ENCODE measurements at places on chromosomes 5 and 9. TPM values are rescaled to one million over a fixed set of nuclear protein-coding genes. Genes with fewer than 3 reads are reported as not detected.

DNA sequence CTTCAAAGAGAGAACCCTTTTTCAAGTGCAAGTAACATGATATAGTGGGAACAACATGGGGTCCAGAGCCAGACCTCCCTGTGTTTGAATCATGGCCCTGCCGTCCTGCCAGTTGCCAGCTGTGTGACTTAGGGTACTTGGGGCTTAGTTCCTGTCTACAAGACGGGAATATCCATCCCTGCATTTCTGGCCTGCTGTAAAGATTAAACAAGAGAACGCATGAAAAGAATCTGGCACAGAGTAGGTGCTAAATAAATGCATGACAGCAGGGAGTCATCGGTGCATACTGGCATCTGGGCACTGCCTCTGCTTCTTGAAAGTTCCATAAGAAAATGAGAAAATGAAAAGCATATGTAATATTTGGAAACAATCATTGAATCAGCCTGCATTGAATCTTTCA lies 77.8 kb upstream of the PRRC1 start:
- H3K36me3 ChIP-seq, result no peaks in the 10 kb centered on the region
- H3K27ac ChIP-seq, result no peak overlapping the region
- no peak overlapping the region for H3K4me3 ChIP-seq
- no peaks in the 10 kb centered on the region for H3K4me1 ChIP-seq
- DNase-seq, result no peak
- no peaks in the 10 kb centered on the region for H3K27me3 ChIP-seq

DPH7 gene
- total RNA-seq, result 35.7 TPM

- no peaks in the 10 kb centered on the region for H3K36me3 ChIP-seq
- no peak overlapping the region for H3K27ac ChIP-seq
- DNase-seq, result peak; percentile 20
- no peaks in the 10 kb centered on the region for H3K27me3 ChIP-seq
Observed at GRCh38 chr5:1745123-1745795, 54.4 kb downstream of the MRPL36 start.

DNA sequence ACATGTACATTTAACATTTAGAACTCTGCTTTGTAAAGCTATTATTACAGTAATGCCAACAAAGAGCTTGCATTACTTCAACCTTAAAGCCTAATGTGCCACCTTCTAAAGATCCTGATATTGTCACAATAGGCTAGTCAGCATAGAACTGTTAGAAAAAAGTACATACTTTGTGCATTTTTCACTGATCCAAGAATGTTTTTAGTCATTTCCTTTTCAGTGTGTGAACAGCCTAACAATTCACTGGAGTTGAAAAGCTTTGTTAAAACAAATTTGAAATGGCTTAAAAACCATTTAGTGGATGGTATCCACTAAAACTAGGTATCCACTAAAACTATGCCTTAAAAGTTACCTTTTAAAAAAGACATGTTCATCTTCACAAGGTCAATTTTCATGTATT lies 4.5 kb downstream of the RPS6 start:
- H3K27me3 ChIP-seq, result no peaks in the 10 kb centered on the region
- H3K27ac ChIP-seq, result no peak overlapping the region
- no peaks in the 10 kb centered on the region for H3K4me1 ChIP-seq
- DNase-seq, result no peak

DNA sequence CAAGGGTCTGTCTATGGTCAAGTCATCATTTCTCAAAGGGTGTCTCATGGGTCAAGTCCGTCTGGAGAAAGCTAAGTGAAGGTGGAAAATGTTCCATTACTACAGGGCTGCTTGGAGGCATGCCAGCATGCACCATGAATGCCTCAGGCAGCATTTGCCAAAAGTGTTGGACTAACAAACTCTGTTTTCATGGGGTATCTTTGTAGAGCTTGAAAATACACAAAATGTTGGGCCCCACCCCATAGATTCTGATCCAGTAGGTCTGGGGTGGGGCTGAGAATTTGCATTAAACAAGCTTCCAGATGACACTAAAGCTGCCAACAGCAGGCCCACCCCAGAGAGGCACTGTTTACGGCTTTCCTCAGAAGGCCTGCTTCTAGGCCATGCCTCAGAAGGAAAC lies 75.0 kb upstream of the FRRS1L start:
- no peak for DNase-seq
- H3K27ac ChIP-seq, result no peak overlapping the region
- no peak overlapping the region for H3K4me3 ChIP-seq

NEURL1B gene
- total RNA-seq, result 46.1 TPM

FABP6 gene
- not detected for total RNA-seq

RLN2 gene
- not detected for total RNA-seq

GRCh38 chr5:178083922-178084321 lies 29.4 kb upstream of the N4BP3 start:
- H3K27me3 ChIP-seq, result no peaks in the 10 kb centered on the region
- no peak overlapping the region for H3K27ac ChIP-seq
- no peaks in the 10 kb centered on the region for H3K36me3 ChIP-seq
